ENCODE measurements at places on chromosomes 11 and 22.

GRCh38 chr22:41862530-41863266 is 29.8 kb downstream of the SREBF2 start:
- peak; percentile 22 for DNase-seq

- no peak for DNase-seq
These were observed 126.1 kb upstream of the TEAD1 start for GRCh38 chr11:12547953-12548650.

- no peak for DNase-seq
These were observed 4.3 kb upstream of the APOBEC3A start for GRCh38 chr22:38953091-38953490.

DNA sequence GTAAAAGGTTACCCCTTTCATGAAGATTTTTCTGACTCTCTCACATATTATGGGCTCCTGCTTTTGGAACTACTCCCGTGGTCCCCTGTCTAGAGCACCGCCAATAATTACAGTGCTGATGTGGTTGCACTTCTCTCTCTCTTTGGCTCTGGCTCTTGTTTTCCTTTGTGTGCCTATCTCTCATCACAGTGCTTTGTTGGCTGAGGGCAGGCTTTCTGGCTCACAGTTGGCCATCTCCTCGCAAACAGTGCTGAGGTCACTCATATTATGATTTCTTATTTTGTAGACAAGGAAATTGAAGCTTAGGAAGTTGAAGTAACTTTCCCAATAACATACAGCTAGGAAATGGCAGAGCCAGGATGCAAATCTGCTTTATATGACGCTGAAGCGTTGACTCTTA is 192.5 kb downstream of the DDX10 start:
- DNase-seq = no peak

GRCh38 chr11:112786196-112786595 is 175.0 kb upstream of the NCAM1 start:
- no peak for DNase-seq

- no peak for DNase-seq
These were observed 1.6 kb upstream of the PHLDA2 start for GRCh38 chr11:2930704-2931419.

- no peak for DNase-seq
These were observed 15.1 kb downstream of the TBC1D22A start for GRCh38 chr22:46777609-46777970.

GRCh38 chr11:112670806-112671570 is 290.2 kb upstream of the NCAM1 start:
- no peak for DNase-seq

DNA sequence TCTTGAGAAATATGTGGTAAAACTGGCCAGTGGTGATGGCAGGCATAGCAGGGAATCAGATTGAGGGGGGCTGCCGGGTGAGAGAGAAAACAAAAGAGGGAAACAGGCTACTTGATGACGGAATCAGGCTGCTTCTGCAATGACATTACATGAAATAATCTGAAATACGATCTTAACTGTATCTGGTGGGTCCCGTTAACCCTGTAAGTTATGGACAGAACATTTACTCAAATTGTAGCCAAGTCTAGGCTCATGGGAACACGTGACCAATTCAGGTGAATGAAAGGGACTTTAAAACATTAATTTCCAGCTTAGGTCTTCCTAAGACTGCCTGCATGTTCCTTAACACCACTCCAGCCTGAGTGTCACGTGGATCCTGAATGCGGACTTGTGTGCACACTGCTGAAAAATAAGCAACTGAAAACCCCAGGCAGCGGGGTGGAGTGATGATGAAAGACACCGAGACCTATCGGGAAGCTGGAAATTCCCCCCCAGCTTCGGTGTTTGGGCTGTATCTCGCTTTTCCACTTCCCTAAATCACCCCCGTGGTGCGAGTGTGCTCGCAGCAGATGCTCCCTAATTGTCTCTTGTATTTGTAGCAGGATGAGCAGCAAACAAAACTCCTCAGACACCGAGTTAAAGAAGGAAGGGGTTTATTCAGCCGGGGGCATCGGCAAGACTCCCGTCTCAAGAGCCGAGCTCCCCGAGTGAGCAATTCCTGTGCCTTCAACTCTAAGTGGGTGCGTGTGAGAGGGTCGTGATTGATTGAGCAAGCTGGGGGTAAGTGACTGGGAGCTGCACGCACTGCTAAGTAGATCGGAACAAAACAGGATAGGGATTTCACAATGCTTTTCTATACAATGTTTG is 145.0 kb upstream of the GRK3 start:
- DNase-seq = no peak

- DNase-seq = no peak
These were observed 28.6 kb downstream of the CAPN1 start for GRCh38 chr11:65210361-65210731.

- DNase-seq = no peak
These were observed 118.9 kb downstream of the MSANTD4 start for GRCh38 chr11:105903113-105903512.

DNA sequence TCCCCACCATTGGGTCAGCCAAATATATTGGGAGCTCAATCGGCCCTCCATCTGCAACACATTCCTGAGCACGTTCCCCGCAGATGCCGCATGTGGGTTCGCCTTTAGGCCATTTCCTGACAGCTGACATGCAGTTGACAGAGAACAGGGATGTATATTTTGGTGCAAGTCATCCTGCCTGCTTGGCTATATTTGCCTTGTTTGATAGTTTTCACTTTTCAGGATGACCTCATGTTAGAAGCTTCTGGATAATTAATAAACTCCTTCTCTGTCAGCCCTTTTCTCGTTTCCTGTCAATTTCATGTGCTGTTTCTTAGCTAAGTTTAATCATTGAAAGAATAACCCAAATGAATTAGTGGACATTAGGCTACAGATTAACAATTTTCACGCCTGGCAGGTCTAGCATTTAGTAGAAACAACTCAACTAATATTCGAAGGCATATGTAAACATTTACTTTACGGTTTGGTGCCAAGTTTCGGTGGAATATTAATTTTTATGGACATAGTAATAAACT is 105.8 kb upstream of the SLC5A12 start:
- no peak for DNase-seq

DNA sequence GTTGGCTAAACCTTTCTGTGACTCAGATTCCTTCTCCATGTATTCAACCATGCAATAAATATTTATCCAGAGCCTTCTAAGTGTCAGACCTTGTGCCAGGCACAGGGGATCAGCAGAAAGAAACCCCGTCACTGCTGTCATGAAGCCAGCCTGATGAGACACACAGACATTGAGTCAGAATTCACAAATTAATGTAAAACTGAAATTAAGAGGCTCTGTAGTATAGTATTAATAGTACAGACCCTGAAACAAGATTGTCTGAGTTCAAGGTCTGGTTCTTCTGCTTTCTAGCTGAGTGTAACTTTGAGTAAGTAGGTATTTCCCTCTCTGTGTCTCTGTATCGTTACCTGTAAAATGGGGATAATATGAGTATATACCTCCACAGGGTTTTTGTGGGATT is 46.9 kb downstream of the ME3 start:
- DNase-seq = no peak

GRCh38 chr11:57487920-57488659 is 27.4 kb downstream of the SLC43A1 start:
- DNase-seq = no peak

GRCh38 chr11:133663135-133663985 is 131.1 kb upstream of the OPCML start:
- DNase-seq = no peak

- DNase-seq = no peak
These were observed 580.5 kb downstream of the INSC start for GRCh38 chr11:15695096-15695721.

DNA sequence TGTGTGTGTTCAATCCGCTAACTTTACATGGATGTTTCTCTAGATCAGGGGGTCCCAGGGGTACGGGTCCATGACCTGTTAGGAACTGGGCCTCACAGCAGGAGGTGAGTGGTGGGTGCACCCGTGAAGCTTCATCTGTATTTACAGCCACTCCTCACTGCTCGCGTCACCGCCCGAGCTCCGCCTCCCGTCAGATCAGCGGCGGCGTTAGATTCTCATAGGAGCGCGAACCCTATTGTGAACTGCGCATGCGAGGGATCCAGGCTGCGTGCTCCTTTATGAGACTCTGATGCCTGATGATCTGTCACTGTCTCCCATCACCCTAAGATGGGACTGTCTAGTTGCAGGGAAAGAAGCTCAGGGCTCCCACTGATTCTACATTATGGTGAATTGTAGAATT is 31.9 kb downstream of the MRGPRD start:
- DNase-seq = no peak

GRCh38 chr11:83257761-83258168 is 28.4 kb downstream of the CCDC90B start:
- DNase-seq = no peak

GRCh38 chr11:35424157-35424940 is 5.0 kb upstream of the SLC1A2 start:
- no peak for DNase-seq

DNA sequence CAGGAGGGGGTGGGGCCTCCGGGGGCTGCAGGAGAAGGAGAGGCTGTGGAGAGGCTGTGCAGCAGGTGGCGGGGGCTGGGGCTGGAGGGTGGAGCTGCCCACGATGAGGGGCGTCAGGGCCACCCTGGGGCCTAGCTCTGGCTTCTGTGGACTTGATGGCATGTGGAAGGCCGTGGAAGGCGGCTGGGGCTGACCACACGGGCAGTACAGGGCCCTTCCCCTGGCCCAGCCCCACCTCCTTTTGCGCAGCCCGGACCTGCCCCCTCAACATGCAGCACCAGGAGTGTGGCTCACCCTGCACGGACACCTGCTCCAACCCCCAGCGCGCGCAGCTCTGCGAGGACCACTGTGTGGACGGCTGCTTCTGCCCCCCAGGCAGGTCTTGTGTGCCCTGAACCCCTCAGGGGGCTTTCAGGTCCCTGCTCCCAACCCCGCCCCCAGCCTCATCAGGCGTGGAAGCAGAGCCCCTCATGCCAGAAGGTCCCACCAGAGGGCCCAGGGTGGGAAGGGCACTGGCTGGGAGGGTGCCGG is 6.1 kb downstream of the MUC5B start:
- DNase-seq = no peak

- no peak for DNase-seq
These were observed 75.0 kb upstream of the FGF3 start for GRCh38 chr11:69894181-69894611.

- no peak for DNase-seq
These were observed 15.6 kb upstream of the JAM3 start for GRCh38 chr11:134052988-134053945.
